ENCODE measurements at places on chromosomes 16 and 17. TPM values are rescaled to one million over a fixed set of nuclear protein-coding genes. Genes with fewer than 3 reads are reported as not detected.

Gene HOXB4
- total RNA-seq, result 0.12 TPM

Gene KRT36
- total RNA-seq, result not detected

Gene CTRB1
- total RNA-seq, result not detected

Gene KRT12
- total RNA-seq, result not detected

Gene SEZ6L2
- total RNA-seq, result 20.5 TPM

Gene FNDC8
- total RNA-seq, result 0.07 TPM

Gene CMTM2
- not detected for total RNA-seq

Gene ITGAL
- total RNA-seq, result 0.10 TPM

Gene NR1D1
- total RNA-seq, result 12.3 TPM

Gene ZFPM1
- 5.6 TPM for total RNA-seq

Gene NOXO1
- 0.16 TPM for total RNA-seq

Gene CIBAR2
- not detected for total RNA-seq
